ENCODE measurements at places on chromosomes 6 and 20.

DNA sequence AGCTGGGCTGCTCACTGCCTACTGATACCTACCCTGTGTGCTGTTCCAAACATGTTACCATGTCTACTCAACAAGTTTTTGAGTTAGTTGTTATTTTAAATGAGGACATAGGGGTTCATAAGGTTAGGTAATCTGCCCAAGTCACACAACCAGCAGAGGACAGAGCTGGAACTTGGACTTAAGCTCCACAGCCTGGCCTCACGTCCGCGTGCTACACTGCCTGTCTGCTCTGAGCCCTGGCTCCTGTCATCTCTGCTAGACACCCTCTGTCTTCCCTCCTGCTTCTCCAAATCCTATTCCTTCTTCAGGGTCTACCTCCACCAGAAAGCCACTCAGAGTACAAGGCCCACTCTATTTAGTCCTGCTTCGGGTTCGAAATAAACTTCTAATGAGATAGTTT, 18.2 kb downstream of the ANKRD66 start:
- DNase-seq: no peak

GRCh38 chr20:6704132-6704861, 63.2 kb upstream of the BMP2 start:
- DNase-seq: no peak

DNA sequence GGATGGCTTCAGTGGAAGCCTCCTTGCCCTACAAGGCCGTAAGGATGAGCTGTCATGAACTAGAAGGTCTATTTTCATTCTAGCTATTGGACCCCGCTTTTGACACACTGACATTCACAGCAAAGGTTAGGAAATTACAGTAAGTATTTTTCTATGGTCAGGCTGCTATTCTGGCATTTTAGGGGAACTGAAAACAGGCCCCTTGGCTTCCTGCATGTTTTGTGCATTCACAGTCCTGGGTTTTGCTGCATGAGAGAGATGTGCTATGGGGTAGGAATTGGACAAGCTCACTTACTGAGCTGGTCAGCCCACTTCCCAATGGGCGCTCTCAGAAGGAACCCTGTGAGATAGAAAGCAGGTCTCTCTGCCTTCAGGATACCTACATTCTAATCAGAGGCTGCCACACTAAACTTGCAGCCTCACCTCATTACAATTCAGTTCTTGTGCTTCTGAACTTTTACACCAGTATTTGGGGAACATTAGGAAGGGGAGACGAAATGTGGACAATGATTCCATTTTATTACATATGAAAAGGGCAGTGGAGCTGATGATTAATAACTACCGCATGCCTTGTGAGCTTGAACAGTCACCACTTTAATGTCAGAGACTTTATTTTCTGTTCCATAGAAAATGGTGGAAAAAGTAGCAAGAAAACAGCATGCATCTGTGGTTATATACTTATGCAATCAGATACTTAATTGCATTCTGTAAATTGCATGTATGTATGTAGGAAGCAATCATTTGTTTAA, 86.6 kb upstream of the TAB2 start:
- DNase-seq: no peak

DNA sequence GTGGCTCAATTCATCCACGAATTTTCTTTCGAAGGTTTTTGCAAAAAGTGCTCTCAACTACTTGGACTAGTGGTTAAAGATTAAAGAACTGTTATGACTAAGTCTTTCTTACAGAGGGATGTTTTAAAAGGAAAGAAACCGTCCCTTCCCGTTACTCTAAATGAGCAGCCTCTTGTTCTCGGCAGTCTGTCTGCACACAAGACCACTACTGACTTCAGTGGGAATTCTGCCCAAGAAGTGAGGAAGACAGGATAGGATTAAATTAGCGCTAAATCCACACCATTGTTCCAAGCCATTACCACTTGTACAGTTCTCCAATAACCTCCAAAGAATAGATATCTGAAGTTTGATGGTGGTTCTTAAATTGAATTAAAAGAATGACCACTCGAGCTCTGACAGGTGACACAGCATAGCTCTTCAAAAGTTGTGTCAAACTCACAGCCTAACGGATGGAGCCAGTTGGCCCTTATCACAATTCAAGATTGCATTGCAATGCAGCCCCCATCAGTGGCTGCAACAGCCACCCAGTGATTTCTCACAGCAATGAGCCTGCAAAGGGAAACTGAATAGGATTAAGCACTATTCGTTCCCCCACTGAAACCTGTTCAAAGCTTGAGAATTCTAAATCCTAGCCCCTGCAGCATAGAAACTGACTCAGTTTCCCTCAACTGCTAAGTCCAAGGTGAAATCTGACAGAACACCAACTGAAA, 1.8 kb downstream of the EPB41L2 start:
- DNase-seq: no peak

DNA sequence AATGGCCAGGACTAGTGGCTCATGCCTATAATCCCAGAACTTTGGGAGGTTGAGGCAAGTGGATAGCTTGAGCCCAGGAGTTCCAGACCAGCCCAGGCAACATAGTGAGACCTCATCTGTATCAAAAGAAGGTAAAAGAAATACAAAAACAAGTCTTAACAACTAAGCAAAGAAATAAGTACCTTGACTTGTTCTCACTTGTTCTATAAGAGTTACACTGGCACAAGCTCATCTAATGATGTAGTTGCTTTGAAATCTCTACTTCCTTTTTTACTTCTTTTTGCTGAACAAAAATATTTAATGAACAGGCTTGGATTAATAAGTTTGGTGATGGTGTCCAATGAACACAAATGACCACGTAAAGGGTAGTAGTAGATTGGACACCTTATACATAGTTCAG, 72.2 kb downstream of the SGK1 start:
- DNase-seq: no peak

DNA sequence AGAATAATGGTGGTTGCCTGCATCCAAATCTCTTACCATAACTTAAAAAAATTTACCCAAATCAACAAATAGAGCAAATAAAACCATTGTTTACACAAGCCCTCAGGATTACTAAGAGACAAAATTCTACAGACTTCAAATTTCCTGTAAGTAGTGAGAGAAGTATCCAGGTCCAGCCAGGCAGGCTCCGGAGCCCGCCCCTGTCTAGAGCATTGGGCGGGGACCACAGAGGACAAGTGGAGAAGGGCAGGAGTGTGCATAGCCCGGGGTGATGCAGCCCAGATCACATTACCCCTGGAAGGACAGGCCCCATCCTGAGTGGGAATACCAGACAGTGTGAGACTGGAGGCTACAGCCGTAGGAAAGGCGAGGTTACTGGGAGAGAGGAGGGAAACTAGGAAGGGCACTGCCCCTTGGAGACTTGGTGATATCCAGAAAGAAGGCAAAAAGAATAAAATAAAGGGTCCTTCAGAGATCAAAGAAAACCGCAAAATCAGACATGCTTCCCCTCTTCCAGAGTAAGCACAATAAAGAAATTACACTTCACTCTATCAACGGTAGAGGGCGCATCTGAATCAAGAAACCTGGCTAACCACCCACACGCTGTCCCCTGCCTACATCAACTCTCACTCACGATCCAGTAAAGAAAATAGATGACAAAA, 26.6 kb downstream of the RIN2 start:
- no peak for DNase-seq

DNA sequence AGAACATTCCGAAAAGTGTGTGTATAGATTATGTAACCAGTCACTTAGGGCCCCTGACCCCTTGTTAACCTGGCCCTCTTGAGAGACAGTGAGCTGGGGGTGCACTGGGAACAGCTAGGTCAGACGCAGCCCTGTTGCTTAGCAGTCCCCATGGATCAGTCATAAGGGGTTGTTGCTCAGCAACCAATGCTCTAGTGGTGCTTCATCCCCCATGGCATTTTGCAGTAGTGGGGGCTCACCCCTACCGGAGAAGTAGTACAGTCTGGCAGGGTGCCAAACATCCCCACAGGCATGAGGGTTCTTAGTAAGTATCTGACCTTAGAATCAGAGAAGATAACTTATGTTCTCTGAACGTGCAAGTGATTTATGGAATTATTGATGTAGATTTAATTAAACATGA, 12.3 kb downstream of the PKIB start:
- no peak for DNase-seq

DNA sequence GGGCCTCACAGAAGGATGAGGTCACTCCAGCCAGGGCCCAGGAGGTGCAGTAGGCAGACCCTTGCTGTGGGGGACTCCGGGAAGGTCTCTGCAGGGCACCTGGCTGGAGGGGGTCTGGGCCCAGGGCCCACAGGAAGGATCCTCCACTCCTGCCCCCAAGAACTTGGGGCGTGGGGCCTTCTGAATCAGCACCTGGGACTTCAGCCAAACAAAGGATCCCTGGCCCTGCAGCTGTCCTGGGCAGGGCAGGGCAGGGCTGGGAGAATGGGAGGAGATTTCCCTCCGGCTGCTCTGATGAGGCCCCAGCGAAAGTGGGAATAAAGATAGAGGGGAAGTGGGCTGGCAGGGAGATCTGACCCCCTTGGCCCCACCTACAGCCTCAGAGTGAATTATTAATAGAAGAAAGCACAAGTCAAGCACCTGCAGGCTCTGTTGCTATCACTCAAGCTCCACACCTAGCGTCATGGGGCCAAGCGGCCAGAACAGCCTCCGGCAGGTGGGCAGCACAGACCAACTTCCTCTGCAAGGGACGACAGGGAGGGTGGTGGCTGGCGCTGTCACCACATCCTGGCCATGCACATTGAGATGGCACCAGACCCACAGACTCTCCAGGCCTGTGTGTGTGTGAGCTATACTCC, 61.6 kb upstream of the MRPS10 start:
- no peak for DNase-seq

DNA sequence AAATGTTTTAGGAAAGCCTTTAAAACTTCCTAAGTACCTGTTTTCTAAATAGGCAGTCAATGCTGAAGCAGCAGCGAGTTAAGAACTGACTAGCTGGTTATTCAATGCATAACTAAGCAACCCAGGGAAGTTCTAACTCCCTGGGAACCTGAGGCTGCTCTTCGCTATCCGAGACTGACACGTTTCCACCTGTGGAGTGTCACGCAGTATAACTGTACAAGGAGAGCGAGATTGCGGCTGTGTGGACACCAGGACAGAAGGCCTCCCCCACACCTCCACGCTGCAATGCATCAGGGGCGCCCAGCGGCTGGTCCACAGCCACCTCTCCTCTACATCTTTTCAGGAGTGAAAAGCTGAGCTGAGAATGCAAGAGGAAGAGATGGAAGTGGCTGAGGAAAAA, 8.0 kb downstream of the PXDC1 start:
- DNase-seq: no peak

DNA sequence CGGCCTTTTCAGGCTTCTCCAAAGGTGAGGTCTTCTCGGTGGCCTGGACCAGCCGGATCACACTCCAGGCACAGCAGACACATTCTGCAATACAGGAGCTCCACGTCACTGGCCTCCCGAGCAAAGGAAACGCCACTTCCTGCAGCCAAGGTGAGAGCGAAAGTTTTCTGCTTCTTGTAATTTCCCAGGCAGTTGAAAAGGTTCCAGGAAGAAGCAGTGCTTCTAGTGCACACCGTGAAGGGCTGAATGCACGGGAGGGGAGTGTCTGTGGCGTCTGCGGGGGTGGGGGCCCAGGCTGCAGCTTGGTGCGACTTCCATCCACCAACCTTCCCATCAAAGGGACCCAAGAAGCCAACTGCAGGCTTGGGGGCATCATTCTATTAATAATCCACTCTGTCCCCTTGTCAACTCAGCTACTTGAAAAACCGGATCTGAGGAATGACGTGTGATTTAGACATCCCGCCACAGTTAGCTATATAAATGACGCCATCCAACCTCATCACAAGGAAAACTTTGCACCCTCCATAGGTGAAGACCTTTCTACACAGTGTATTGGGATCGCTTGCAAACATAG, 61.1 kb downstream of the NFATC2 start:
- no peak for DNase-seq

- DNase-seq: no peak
Observed at GRCh38 chr6:160461641-160462040, 113.5 kb downstream of the SLC22A3 start.

- no peak for DNase-seq
Observed at GRCh38 chr20:58033026-58033536, 195.4 kb downstream of the ANKRD60 start.

- no peak for DNase-seq
Observed at GRCh38 chr6:146286961-146287360, 256.7 kb upstream of the RAB32 start.

GRCh38 chr20:33273117-33273851, 9.7 kb upstream of the BPIFB1 start:
- DNase-seq: no peak

- DNase-seq: no peak
Observed at GRCh38 chr6:165562421-165563090, 100.5 kb downstream of the PDE10A start.

DNA sequence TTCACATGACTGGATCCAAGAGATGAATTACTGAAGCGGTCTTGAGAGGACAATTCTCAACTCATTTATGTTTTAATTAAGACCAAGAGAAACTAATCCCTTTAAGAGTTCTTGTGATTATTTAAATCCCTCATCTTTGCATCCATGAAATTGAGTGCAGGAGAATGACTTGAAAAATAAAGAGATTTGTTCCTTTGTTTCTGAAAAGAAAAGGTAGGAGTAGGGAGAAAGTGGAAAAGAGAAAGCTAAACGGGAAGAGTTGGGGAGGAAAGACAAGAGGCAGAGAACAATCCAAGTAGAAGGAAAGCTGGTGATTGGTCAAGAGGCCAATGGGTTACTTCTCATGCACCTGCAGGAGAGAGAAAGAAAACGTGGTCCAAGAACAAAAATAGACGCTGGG, 75.2 kb upstream of the SOX4 start:
- no peak for DNase-seq

DNA sequence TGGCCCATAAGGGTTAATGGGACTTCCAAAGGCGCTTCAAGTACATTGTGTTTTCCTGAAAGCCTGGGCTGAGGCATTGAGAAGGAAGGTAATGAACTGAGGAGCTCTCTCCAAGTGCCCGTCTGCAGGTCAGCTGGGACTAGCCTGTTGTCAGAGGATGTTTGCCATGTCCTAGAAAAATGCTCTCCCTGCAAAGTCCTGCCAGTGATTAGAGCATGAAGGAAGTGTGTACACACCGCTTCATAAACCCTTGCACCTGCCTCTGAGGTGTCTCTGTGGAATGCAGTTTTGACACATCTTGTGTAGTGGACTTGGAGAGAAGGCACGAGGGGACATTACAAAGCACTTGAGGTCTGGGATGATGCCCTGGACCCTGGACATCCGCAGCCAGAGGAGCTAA, 506.7 kb downstream of the KIF16B start:
- no peak for DNase-seq

- no peak for DNase-seq
Observed at GRCh38 chr6:159970659-159971063, 1.8 kb downstream of the IGF2R start.

- no peak for DNase-seq
Observed at GRCh38 chr20:41133709-41134361, 3.5 kb upstream of the PLCG1 start.

DNA sequence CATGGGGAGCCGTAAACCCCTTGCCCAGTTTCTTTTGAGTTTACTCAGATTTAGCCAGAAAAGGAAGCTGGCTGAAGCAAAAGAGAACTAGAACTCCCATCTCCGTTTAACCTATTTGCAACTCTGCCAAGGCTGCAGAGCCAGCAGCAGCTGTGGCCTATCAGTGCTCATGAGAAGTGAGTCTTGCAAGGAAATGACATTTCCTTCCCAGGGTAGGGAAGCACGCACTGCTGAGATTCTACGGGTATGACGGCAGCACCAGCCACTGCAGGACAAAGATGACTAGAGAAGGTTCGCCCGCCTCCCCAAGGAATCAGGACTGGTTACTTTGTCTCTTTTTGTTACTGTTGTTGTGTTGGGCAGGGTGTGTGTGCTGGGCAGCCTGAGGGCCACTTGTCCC, 47.6 kb downstream of the PPP1R3G start:
- no peak for DNase-seq

Data from stimulated activated CD4-positive, alpha-beta T cell treated with anti-CD3 and anti-CD28 coated beads, Interleukin-1b, Interleukin-23, amount 100 ng/mL, for 24 hours (primary cell).